T-cell (primary cell): ENCODE measurements at places on chromosomes 5 and 9.

DNA sequence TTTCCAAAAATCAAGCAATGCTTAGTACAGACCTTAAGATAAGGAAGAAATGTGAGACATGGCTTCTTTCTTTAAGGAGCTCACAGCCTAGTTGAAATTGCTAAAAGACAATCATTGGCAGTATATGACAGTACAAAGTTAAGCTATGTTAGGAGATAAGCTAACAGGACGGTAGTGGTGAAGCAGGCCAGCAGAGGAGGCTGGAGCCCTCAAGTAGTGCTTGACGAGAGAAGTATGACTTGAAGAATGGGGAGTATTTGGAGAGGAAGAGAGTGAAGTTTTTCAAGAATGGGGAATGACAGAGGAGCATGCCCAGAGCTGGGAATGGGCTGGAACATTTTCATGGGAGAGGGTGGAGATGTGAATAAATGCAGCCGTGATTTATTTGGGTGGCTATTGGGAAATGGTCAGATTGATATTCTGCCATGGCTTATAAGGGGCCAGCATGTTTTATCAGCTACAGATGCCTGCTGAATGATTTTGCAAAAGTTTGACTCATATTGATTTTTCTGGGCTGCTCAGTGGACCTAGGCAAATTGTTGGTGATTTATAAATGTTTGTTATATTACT lies 43.7 kb downstream of the LURAP1L start:
- DNase-seq, result no peak

DNA sequence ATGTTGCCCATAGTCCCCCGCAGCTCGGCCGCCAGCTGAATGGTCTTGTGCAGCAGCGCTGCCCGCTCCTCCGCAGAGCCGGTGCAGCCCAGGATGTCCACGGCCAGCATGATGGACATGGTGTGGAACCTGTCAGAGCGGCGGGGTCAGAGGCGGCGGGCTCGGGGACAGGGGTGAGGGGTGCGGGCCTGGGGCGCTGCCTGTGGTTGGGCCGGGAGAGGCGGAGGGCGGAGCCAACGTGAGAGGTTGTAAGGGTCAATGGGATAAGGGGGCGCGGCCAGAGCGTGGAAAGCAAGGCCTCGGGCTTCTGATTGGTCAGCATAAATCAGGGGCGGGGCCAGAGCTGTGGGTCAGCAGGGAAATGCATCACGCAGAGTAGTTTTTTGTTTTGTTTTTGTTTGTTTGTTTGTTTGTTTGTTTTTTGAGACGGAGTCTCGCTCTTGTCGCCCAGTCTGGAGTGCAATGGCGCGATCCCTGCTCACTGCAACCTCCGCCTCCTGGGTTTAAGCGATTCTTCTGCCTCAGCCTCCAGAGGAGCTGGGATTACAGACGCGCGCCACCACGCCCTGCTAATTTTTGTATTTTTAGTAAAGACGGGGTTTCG lies 6.8 kb upstream of the TOR2A start:
- DNase-seq, result no peak

- no peak for DNase-seq
These were observed 2.6 kb downstream of the TOR2A start for GRCh38 chr9:127732444-127732843.

GRCh38 chr9:76654575-76654974 lies 109.7 kb upstream of the PCA3 start:
- no peak for DNase-seq

DNA sequence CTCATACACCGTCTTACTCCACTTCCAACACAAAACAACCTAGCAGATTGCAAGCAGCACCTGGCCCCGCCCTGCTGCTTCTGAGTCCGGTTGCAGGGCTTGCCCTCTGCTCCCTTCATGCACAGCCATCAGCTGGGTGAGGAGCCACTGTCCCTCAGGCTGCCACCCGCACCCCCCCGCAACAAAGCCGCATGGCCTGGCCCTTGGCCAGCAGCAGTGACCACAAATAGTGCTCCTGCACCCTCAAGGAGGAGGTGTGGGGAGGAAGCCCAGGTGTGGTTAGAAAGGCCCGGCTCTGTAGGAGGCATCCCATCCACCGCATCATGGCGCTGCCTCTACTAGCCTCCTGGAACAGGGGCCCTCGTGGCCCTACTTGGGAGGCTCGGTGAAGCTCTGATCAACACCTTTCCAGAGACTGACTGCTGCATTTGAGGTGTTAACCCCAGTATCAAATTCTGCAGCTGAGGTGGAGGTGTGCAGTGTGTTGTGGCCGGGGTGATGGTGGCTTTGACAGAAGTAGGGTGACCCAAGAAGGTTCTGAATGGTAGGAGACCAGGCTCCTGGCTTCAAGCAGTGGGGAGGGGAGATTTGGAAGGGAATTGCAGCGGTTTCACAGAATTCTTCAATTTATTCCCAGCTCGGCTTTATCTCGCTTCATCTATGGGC lies 52.7 kb downstream of the WNK2 start:
- DNase-seq, result peak; percentile 7

GRCh38 chr5:44942524-44943001 lies 133.8 kb downstream of the MRPS30 start:
- DNase-seq, result no peak

DNA sequence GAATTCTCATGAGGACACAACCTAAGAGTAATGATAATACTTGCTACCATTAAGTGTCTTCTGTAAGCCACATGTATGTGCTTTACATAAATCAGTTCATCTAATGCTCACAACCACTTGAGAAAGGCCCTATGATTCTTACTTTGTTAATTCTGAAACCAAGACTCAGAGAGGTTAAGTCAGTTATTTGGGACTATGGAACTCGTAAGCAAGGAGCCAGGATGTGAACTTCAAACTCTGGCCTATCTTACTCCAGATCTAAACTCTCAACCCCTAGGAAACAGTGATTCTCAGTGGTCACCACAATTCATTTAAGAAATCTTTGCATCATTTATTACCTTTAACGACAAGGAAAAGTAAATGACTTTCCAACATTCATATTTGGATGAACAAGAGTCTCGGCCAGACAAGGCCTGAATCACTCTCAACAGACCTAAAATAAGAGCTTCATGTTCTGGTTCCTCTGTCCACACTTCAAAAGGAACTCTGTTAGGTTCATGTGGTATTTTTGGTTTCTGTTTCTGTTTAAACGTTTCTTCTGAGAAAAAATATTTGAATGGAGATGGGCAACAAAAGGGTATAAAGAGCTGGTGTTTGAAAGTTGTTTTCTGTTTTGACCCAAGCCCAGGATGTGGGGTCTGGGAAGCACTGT lies 104.8 kb downstream of the LPAR1 start:
- no peak for DNase-seq

- DNase-seq, result no peak
These were observed 78.1 kb upstream of the MAMDC2 start for GRCh38 chr9:69965416-69966145.

DNA sequence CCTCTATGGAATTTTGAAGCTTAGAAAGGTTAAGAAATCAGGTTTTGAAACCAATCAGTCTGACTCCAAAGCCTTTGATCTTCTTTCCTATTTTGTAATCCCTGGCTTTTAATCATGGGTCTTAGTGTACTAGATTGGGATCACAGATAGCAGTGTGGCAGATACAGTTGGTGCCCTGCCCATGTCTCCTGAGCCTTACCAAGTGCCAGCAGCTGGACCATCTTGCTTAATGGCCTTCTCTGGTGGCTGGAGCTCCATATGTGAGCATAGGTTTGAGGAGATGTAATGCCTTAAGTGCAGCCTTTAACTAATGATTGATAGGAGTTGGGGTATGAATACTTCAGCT lies 16.7 kb upstream of the RIC1 start:
- DNase-seq, result no peak

DNA sequence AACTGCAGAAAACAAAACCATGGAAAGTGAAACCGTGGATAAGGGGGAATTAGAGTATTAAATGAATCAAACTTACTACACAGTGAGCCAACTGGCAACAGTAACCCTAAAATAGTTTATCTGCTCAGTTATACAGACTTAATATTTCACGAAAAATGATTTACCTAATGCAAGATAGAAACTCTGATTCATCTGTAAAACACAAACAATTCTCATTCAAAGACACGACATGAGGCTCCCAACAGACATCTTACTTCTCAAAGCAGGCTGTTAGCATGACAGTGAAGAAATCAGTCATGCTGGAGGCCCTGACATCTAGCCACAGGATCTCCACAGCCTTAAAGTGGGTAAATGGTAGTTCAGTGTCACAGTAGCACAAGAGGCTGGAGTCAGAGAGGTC lies 131.2 kb downstream of the FBN2 start:
- DNase-seq, result no peak

GRCh38 chr5:27315363-27316270 lies 277.2 kb upstream of the CDH9 start:
- no peak for DNase-seq

DNA sequence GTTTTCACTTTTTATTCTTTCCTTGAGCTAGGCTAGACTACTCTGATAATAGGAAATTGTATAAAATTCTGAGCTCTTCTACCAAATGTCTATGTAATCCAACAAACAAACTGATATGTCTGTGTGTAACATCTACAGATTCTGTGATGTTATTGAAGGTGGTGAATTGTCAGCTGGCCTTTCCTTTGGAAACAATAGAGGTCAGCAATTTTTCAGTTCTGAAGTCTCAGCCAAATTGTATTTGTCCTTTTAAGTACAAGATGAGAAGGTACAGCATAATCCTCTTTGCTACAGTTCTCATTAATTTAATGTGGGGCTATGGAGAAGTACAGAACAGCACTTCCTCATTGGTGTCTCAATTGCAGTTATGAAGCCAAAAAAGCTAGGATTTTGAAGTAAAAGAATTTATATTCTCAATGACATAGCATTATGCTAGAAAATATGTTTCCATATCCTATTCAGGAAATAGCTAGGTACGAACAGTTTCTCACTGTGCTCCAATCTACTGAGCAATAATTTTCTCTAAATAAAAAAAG lies 198.0 kb downstream of the HINT1 start:
- DNase-seq, result no peak

- DNase-seq, result no peak
These were observed 55.0 kb downstream of the PAPPA start for GRCh38 chr9:116208417-116209232.

DNA sequence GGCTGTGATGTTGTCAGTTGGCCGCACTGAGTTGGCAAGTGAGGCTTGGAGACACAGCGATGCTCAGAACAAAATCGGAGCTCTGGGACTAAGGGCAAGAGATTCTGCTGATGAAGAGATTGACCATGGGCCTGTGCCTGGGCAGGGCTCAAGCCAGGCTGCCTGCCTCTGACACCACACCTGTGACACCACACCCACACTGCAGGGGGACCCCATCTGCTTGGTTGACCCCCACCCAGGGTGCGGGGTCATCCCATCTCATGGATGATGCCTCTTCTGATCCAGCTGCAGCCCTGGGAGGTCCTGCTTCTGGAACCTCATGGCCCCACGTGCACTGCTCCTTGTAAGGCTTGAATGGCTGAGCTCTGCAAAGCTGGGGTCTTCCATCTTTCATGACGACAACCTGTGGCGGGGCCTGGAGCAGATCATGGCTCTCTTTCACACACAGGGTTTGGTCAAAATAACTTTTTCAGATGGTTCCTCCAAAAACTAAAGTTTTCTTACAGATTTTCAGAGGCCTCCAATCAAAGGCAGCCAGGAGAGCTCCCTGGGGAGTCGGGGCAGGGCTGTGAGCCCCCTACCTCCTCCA lies 185.2 kb downstream of the GADD45G start:
- no peak for DNase-seq

- no peak for DNase-seq
These were observed 57.5 kb downstream of the CDH6 start for GRCh38 chr5:31251032-31251431.

- no peak for DNase-seq
These were observed 66.7 kb downstream of the MRPL36 start for GRCh38 chr5:1732945-1733344.

DNA sequence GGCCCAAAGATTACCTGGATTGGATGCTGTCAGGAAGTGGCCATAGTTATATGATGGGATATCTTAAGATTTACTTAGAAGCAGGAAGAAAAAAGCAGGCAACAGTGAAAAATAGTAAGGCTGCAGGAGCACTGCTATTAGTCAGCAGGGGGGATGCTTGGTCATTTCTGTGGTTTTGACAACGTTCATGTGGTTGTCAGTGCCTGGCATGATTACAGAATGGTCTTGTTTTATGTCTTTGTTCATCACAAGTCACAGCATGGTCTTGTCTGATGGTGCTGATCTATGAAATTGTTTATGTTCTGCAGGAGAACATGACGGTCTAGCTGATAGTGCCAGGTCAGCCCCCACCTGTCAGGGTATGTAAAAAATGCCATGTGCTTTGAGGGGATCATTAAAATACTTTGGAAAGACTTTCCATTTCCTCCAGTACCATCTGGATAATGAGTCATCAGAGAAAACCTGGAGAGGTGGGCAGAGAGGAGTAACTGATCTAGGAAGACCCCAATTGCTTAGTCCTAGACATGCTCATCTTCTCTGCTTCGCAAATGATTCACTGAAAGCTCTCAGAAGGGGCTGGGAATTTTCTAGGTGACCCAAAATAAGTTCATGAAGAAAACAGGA lies 48.5 kb downstream of the PLGRKT start:
- DNase-seq, result no peak

DNA sequence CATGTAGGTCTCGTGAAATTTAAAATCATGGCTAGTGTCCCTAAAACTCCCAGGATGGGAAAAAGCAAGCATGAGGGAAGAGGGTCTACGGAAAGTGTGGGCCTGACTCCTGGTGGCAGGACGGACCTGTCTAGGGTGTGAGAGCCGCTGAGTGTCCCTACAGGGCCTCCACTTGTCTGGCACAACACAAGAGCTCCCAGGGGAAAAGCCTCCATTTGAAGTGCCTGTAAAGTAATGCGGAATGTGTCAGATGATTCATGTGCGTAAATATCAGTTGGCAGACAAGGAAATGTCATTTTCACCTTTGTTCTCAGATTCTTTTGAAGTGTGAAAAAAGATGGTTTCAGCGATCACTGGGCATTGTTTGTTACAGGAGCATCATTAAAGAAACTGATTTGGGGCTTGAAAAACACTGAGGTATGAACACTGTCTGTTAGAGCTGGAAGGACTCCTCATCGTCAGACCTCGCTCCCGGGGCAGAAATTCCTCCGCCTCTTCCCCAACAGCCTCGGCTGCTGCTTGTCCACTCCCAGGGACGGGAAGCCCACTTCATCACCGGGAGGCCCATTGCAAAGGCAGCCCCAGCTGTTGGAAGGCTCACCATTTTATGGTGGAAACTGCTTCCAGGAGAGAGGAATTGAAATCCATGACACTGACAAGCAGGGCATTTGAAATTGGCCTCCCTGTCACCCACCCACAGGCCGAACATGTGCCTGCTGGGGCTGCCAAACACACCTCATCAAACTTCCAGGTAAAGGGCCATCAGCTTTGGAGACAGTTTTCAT lies 240.8 kb downstream of the FSTL4 start:
- no peak for DNase-seq

DNA sequence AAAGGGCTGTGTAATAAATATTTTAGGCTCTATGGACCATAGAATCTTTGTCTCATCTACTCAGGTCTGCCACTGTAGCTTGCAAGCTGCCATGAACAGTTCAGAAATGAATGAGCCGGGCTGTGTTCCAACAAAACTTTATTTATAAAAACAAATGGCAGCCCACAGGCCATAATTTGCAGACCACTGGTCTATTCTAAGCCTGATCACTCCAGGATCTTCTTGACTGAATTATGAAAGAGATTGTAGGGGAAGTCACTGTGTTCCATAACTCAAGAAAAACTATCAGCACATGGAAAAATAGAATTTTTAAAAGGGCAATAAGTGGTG lies 11.4 kb upstream of the C1QTNF3 start:
- no peak for DNase-seq
